Muscle of arm (tissue), 14 donors: ENCODE measurements at places on chromosomes 4 and X. TPM values are rescaled to one million over a fixed set of nuclear protein-coding genes. Genes with fewer than 3 reads are reported as not detected.

The PF4V1 gene
- polyA plus RNA-seq: not detected

The C4orf50 gene
- polyA plus RNA-seq: 0.01 TPM

DNA sequence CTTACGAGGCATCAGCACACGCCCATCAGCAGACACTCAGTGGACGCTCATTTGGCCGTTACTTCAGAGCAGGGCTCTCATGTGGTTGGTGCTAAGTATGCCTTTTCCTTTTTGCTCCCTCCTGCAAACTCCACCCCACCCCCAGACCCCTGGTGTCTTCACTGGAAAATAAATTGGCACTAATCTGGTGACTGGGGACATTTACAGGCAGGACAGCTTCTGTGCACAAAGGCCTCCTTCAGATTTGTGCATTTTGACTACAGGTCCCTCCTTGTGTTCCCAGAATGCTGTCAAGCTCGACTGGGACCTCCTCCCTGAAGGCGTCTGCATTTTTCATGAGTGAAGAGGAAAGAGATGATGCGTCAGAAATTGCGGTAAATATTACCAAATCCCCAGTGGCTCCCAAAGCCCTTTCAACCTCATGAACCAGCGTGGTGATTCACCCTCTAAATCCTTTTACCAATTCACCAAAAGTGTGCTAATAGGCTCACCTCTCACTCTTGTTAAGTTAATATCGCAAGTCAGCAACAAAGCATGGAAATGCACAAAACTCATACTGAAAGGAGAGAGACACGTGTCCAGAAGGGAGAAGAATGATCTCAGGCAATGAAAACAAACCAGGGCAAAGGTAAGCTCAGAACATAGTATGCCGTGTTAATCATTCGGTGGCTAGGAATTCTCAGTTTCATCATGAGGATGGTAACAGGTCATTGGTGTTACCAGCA, 119.0 kb downstream of the NKX6-1 start:
- no peak for DNase-seq

GRCh38 chr4:2825740-2826139, 17.9 kb upstream of the ADD1 start:
- no peak for DNase-seq

DNA sequence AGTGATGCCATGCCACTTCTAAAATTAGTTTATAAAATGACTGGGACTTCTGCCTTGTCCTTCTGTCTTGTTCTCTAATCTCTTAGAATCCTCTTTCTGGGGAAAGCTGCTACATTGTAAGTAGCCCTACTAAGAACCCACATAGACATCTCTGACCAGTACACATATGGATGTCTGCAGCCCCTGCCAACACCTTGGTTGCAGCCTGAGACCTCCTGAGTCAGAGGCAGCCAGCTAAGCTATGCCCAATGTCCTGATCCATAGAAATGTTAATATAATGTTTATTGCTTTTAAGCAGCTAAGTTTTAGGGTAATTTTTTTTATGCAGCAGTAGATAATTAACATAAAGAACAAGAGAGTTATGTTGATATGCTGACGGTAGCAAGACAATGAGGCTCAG, 1029.5 kb upstream of the INTU start:
- no peak for DNase-seq

DNA sequence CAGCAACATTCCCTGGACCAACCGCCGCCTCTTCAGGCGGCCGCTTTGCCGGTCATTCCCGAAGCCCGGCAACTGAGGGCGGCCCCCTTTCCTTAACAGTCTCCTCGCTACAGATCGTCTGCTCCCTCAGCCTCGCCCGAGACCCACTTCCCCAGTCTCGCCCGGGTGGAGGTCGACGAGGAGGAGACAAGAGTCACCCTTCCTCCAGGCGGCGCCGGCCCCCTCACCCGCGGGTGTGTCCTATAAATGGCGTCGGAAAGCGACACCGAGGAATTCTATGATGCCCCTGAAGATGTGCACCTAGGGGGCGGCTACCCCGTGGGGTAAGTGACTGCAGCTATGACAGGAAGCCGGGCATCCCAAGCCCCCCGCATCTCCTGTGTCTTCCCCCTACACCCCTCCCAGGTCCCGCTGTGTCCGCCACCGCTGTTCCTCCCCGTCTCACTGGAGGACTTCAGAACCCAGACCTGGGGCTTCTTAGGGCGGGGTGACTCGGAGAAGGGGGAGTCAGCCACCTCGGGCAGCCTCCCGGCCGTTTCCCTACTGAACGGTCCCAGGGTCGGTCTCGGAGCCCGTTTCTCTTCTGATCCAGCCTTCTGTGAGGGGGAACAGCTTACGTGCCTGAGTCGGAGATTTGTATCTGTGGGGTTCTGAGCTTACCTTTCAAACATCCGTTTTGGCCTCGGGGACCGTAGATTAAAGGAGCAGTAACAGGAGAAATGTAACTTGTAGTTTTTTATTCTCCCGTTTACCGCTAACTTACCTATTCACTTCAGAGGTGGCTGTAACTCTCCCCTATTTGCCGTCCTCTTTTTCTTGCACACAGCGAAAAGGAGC, 570 bp downstream of the WDR44 start:
- DNase-seq: no peak

- no peak for DNase-seq
Measured at GRCh38 chr4:122650148-122650547, 29.3 kb upstream of the IL21 start.
